ENCODE measurements at places on chromosomes 3 and 15.

DNA sequence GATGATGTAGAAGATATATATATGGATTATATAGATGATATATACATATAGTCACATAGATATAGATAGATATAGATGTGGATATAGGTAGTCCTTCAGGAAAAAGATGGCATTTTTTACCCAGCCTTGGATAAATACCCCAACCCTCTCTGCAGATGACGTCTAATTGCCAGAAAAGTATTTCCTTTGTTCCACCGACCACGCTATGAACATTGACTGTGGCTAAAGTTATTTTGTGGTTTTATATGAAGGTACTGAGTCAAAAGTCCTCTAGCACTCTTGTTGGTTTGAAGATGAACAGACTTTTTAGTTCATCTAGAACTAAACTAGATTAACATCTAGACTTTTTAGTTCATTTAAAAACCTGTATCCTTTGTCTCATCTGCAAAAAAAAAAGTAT lies 207.7 kb downstream of the PLOD2 start:
- no peak for DNase-seq

- DNase-seq = no peak
Measured at GRCh38 chr3:123383091-123384053, 65.5 kb downstream of the ADCY5 start.

DNA sequence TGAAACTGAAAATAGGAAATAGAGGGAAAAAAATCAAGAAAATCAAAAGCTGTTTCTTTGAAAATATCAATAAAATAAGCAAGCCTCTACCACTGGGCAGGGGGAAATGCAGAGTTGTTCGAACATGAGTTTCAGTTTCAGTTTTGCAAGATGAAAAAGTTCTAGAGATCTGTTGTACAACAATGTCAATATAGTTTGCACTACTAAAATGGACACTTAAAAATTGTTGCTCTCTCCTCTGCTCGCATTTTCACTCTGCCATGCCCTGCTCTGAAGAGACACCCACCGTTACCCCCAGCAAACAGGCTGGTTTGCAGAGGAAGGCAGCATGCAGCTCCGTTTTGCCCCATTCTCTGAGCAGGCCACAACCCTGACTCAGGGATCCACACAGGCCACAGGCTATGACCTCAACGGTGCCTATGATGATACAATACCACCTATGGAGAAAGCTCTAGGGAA lies 64.5 kb downstream of the ZNF148 start:
- DNase-seq = no peak

- no peak for DNase-seq
Measured at GRCh38 chr3:143139762-143140161, 20.2 kb downstream of the CHST2 start.

DNA sequence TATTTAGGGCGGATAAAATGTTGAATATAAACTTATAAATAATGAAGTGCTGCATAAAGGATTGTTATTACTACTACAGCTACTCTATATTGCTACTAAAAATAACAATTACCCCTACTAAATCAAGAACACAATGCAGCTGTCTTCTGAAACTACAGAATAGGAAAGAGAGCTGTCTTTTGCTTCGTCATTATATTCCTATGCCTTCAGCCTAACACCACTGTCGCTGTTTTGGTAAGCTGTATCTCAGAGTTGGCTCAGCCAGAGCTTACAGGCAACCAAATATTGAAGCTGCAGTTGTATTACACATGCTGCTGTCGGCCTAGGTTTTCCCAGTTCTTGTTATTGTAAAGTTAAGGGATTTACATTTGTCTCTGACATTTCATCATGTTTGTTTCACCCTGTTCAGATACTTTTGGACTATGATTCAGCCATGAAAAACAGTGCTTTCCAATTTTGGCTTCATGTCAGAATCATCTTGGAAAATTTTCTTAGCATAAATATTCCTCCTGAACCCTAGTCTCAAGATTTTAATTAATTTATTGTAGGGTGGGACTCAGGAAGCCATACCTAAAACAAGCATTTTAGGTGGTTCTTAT lies 31.3 kb upstream of the LPP start:
- DNase-seq = no peak

GRCh38 chr15:96403071-96403470 lies 72.6 kb downstream of the NR2F2 start:
- no peak for DNase-seq

GRCh38 chr15:33135355-33135781 lies 59.1 kb downstream of the FMN1 start:
- no peak for DNase-seq

- no peak for DNase-seq
Measured at GRCh38 chr3:2477620-2478019, 379.0 kb downstream of the CNTN4 start.

DNA sequence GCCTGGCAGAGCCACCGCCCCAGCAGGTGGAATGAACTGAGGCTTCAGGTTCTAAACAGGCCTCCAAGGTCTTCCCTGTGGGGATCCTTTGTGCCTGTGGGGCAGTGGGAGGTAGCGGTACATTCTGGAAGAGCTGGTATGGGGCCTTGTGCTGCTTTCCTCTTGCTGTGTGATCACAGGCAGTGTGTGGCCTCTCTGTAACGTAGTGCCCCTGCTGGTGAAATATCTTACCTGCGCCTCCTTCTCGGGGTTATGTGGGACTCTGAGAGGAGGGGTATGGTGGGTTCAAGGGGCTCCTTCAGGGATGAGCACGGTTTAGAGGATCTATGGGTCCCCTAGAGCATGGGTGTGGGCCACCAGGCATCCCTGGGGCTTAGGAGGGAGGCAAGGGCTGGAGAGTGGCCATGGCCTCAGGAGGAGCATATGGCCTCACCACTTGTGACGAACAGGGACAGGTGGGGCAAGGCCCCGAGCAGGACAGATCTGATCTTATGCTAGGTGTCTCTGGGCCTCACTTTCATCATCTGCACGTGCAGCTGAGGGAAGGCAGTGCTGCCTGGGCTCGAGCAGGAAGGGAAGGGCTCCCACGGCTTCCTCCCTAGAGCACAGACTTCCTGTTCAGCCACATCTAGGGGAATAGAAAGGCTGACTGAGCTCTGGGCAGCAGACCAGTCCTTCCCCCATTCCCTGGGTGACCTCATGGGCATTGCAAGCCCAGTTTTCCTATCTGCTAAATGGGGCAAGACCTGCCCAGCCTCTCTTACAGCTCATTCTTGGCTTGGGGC lies 1.9 kb upstream of the ALS2CL start:
- no peak for DNase-seq

DNA sequence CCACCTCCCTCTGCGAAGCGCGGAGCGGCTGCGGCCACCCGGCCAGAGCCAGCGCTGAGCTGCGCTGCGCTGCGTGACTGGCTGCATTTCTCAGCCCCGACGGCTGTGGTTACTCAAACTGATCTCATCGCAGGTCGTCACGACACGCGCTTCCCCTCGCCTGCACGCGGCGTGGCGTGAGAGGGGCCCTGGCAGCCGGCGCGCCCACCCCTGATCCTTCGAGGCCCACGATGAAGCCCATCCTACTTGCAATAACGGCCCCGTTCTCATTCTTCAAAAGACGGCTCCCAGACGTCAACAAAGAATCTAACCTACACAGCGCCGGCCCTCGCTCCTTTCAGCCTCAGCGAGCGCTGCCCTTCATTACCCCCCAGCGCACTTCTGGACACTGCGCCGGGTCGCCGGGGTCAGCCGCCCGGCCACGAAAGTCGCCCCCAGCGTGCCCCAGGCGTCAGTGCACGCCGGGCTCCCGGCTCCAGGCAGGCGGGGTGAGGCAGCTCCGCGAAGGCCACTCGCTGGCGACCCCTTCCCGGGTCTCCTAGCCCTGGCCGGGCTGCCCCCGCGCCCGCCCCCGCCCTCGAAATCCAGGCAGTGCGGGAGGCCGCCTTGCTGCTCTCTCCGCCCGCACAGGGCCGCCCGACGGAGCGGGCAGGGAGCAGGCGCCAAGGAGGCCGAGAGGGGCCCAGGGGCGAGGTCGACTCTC lies 9.9 kb upstream of the LEKR1 start:
- peak; percentile 51 for DNase-seq

- DNase-seq = no peak
Measured at GRCh38 chr15:64009798-64010261, 36.5 kb downstream of the DAPK2 start.

GRCh38 chr3:69972672-69973071 lies 26.9 kb upstream of the SAMMSON start:
- DNase-seq = no peak

GRCh38 chr3:187102073-187102634 lies 37.1 kb downstream of the RPL39L start:
- DNase-seq = no peak

- no peak for DNase-seq
Measured at GRCh38 chr3:3145831-3146230, 19.1 kb downstream of the TRNT1 start.

DNA sequence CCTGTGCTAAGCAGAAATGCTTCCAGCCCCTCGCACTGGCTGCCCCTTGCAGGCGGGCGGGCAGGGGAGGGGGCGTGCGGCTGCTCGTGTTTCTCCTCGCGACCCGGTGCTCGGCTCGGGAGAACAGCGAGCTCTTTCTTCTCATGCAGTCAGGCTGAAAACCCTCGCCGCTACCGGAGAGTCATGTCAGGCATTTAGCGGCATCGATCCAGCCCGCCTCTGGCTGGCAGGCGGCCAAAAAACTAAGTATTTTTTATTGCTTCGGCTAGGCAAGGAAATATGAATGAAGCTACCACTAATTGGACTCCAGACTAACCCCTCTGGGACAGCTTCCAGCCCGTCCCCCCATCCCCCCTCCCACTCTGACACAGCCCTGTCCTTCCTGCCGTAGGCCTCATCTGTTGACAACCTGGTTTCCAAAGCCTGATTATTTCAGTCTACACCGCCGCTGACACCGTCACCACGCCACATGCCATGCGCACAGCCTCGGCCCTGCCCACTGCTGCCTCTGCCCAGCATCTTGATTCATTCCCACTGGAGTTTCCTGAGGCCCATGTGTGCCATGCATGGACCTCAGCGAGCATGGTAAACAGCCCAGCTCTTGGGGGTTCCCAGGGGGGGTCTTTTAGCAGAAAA lies 35.3 kb downstream of the TLE3 start:
- peak; percentile 86 for DNase-seq

DNA sequence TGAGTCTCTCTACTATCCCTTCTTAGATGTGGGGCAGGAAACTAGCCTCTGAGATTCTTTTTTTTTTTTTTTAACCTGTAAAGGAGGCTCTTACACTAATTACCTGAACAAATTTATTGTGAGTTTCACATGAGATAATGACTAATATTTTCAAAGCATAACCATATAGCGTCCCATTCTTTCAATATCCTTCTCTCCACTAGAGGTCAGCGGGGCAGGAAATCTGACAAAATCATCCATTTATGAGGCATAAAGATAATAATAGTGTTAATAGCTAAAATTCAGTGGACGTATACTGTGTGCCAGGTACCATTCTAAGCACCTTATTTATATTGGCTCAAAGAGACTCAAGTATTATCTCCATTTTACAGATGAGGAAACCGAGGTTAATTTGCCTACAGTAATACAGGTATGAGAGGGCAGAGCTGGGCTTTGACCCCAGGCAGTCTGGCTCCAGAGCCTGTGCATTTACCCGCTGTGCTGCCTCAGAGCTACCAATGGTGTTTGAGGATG lies 16.3 kb upstream of the SMAD6 start:
- no peak for DNase-seq

GRCh38 chr3:170508839-170509238 lies 77.0 kb downstream of the SLC7A14 start:
- no peak for DNase-seq

DNA sequence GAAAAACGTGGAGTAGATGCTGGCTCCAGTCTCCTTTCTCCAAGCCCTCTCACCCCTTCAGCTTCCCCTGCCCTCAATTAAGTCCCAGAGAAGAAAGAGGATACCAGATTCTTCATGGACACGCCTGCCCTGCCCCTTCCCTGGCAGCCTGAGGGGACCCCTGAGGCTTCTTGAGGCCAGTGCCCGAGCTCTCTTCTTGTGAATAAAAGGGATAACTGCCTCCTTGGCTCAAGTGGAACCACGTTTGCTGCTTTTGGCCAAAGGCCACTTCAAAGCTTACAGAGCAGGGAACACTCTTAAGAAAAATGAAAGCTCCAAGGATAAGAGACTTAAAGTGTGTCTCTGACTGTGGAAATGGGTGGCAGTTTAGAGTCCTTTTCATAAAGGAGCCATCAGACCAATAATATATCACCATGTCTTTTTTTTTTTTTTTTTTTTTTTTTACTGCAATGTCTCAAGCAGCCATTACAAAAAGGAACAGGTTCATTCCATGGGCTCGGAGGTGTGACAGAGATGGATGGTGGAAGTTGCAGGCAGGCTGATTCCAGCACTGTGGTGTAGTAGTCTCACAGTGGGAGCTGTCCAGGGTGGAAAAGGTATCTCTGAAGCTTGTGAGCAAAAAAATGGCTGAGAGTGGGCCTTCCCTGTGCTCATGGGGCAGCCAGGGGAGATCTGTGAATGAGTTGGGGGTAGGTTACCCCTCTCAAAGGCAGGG lies 108.8 kb downstream of the SEMA5B start:
- DNase-seq = no peak

- DNase-seq = no peak
Measured at GRCh38 chr15:34436956-34437442, 609 bp downstream of the GOLGA8A start.

- no peak for DNase-seq
Measured at GRCh38 chr3:72401005-72401545, 447.2 kb downstream of the SHQ1 start.

DNA sequence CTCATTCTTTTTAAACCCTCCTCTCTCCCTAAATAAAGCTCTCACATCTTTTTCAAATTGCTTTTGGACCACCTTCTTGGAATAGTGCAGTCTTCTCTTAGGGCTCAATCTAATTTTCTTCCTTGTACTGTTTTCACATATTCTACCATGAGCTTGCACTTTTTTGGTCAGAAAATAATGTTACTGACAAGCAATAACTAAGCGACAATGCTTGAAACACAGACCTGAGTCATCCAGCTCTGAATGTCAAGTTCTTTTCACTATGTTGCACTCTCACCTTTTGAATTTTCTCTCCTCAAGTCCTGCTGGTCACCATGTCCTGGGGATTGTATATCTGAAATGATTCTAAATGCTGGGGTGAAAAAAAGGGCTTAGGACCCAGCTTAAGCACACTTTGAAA lies 8.9 kb downstream of the TNFAIP8L3 start:
- DNase-seq = no peak

DNA sequence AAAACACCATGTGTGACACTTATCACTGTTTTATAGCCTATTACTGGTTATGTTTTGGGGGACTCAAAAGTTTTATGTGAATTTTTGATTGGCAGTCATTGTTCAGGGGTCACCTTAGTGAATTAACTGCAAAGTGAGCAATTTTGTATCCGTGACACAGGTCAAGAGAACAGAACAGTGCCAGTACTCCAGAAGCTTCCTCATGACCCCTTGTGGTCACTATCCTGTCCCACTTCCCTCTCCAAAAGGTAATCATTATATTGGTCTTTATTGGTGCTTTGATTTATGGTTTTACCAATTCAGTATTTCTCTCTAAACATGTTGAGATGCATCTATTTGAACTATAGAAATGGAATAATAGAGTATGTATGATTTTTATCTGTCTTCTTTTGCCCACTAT lies 107.1 kb downstream of the STT3B start:
- DNase-seq = no peak
